Activated T-helper 1 cell treated with anti-CD3 and anti-CD28 coated beads, Interleukin-12 subunit alpha, Interleukin-12 subunit beta, Interleukin-2, Interleukin-4 antibody, amounts not matched to agents 30 ng/mL and 10 ng/mL and 1 ng/mL, durations not matched to agents 14 hours and 24 hours and 36 hours (primary cell): ENCODE measurements at places on chromosomes 5 and 9.

GRCh38 chr9:123508048-123508447, 152.1 kb downstream of the CRB2 start:
- no peaks in the 10 kb centered on the region for H3K36me3 ChIP-seq
- no peaks in the 10 kb centered on the region for H3K27me3 ChIP-seq
- H3K4me3 ChIP-seq = no peak overlapping the region
- no peak overlapping the region for H3K27ac ChIP-seq
- H3K4me1 ChIP-seq = no peaks in the 10 kb centered on the region

GRCh38 chr5:168809218-168809617, 230.1 kb upstream of the PANK3 start:
- peaks cover 11% of the 10 kb centered on the region for H3K27me3 ChIP-seq
- no peak overlapping the region for H3K4me3 ChIP-seq
- H3K27ac ChIP-seq = no peak overlapping the region
- DNase-seq = no peak
- no peaks in the 10 kb centered on the region for H3K36me3 ChIP-seq

DNA sequence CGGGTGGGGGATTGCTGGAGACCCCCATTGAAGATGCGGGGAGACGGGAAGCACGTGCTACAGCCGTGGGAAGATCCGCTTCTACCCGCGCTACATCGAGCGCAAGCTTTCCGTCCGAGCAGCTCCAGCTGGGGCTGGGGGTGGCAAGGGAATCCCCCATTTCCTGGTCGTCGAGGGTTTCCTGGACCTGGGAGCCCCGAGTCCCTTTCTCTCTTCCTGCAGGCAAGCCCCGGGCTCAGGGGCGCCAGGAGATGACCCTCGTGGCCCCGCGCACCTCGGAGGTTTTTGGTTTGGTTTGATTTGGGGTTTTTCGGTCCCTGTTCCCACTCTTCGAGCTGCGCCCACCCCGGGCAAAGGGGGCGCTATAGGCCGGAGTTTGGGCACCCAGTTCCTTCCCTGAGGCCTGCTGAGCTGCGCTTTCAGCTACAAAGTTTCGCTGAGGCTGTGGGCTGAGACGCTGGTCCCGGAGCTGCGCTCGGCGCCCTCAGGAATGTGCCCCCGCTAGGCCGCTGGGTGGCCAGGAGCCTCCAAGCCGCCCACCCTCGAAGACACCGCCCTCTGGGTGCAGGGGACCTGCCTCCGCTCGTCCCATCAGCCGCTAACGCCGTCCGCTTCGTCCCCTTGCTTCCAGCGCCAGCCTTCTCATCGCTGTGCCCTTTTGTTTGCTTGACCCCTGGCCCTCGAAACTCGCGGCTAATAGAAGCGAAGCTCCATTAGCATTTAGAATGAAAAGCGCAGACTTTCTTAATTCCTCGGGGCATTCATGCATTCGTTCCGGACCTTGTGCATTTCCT, 2.9 kb downstream of the NR4A3 start:
- H3K27me3 ChIP-seq = peaks cover 24% of the 10 kb centered on the region
- H3K27ac ChIP-seq = peak overlapping the region; percentile 92
- H3K36me3 ChIP-seq = peaks cover 48% of the 10 kb centered on the region
- peak overlapping the region; percentile 97 for H3K4me3 ChIP-seq

- no peak overlapping the region for H3K27ac ChIP-seq
- H3K36me3 ChIP-seq = no peaks in the 10 kb centered on the region
- H3K27me3 ChIP-seq = no peaks in the 10 kb centered on the region
- no peaks in the 10 kb centered on the region for H3K4me1 ChIP-seq
- no peak overlapping the region for H3K4me3 ChIP-seq
Measured at GRCh38 chr5:19488786-19489185, 499.2 kb downstream of the CDH18 start.

DNA sequence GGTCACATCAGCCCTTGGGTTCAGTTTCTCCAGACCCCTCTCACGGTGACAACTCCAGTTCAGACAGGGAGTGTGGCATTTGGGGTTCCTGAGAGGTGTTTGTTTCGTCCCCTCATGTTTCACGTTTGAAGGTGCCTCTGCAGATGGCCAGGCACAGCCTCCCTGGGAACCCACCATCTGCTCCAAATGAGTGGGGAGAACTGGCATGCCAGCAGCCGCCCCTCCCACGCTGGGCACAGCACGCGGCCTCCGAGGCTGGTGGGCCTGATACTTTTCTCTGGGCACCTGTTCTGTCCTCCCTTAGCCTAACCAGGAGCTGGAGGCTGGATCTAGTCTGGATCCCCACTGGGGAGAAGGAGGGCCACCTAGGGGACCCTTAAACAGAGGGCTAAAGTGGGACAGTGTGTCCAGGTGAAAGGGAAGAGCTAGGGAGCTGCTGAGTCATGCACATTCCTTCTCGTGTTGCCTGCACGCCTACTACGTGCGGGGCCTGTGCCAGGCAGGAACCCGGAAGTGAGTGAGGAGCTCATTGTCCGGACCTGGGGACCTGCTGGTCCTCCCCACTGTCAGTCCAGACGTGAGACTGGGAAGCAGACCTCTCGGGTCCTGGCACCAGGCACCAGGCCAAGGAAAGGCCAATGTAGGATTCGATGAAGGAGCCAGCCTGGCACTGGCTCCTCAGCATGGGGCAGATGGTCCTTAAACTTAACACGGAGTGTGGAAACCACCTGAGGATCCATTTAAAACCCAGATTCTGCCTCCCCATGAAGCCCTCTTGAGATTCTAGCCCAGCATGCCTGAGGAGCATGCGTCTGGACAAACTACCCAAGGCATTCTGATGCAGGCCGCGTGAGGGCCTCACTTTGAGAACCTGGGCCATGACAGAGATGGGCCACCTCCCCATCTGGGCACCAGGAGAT, 11.7 kb downstream of the DNM1 start:
- DNase-seq = no peak
- no peak overlapping the region for H3K4me3 ChIP-seq
- no peaks in the 10 kb centered on the region for H3K36me3 ChIP-seq
- H3K4me1 ChIP-seq = peaks cover 7% of the 10 kb centered on the region
- H3K27ac ChIP-seq = no peak overlapping the region

DNA sequence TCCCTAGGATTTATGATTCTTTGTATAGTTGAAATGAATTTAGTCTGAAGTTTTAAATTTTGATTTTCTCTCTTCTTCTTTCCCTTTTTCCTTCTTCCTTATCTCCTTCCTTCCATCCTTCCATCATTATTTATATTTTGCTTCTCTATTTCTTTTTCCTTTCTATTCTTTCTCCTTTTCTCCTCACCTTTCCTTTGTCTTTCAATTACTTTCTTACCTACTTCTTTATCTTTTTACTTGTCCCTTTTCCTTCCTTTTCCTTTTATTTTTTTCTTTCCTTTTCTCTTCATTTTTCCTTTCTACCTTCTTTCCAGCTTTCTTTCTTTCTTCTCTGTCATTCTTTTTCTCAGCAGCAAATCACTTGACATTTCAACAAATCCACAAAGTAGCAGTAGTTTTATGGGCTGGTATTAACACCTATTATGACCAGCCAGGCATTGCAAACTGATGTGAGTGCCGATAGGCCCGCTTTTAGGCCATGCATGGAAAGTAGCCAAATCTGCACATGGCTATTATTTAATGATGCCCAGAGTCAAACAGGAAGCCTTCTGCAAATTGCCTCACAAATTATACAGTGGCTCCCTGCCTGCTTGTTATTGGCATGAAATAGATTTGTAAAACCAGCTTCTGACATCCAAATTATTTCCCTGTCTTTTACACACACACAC, 37.1 kb upstream of the NR3C1 start:
- peaks cover 16% of the 10 kb centered on the region for H3K4me1 ChIP-seq
- H3K4me3 ChIP-seq = no peak overlapping the region
- peaks cover 12% of the 10 kb centered on the region for H3K27me3 ChIP-seq
- DNase-seq = no peak
- H3K27ac ChIP-seq = no peak overlapping the region

DNA sequence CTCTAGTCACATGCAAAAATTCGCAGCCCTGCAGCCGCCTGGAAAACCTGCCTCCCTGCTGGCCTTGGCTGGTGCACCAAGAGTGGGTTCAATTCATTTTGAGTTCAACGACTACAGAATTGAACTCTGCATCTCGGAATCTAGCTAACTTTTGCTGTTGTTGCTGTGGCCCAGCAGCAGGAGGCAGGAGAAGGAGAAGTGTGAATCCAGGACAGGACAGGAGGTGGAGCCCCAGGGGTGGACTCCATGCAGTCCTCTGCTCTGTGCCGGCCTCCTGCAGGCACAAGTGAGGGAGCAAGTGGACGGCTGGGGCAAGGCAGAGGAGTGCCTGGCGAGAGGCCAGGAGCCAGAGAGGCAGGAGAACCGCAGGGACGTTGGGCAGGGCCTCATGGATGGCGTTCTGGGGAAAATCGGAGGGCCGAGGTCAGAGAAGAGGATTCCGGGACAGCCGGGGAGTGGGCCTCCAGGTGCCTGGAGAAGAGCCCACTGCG, 214.2 kb downstream of the FANCC start:
- no peak overlapping the region for H3K4me3 ChIP-seq
- no peaks in the 10 kb centered on the region for H3K4me1 ChIP-seq
- no peak for DNase-seq
- H3K27ac ChIP-seq = no peak overlapping the region
- no peaks in the 10 kb centered on the region for H3K27me3 ChIP-seq

DNA sequence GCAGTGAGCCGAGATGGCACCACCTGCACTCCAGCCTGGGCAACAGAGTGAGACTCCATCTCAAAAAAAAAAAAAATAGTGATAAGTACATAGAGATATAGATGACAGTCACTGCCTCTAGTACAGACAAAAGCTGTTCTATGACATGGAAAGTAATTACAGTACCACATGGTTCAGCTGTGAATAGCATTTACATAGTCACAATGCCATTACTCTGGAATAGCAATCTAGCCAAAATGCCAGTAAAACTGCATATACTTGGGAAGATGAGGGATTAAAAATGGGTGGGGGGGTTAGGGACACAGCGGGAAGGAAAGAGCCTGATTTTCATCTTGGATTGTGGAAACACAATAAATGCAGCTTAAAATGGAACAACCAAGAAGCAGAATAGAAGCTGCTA, 39.4 kb upstream of the CNOT6 start:
- DNase-seq = no peak
- no peak overlapping the region for H3K27ac ChIP-seq
- peaks cover 5% of the 10 kb centered on the region for H3K4me1 ChIP-seq
- H3K27me3 ChIP-seq = no peaks in the 10 kb centered on the region

GRCh38 chr5:73280821-73281746, 108.1 kb downstream of the TMEM174 start:
- peaks cover 33% of the 10 kb centered on the region for H3K27me3 ChIP-seq
- no peak overlapping the region for H3K27ac ChIP-seq
- no peak for DNase-seq

DNA sequence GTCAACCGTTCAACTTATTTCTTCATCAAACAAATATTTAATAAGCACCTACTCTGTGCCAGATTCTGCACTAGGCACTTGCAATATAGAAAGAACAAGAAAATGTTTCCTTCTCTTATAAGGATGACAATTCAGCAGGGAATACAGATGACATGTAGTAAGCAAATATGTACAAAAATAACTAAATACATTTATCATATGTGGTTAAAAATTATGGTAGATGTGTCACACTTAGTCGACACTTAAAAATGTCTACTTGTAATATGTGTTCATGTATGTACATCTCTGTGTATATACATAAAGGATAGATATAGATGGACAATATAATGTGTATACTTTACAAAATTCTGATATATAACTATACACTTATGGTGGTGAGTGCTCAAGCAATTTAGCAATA, 417.0 kb upstream of the MEF2C start:
- no peak overlapping the region for H3K4me3 ChIP-seq
- H3K27ac ChIP-seq = no peak overlapping the region
- no peaks in the 10 kb centered on the region for H3K36me3 ChIP-seq
- no peaks in the 10 kb centered on the region for H3K27me3 ChIP-seq
- no peaks in the 10 kb centered on the region for H3K4me1 ChIP-seq
- no peak for DNase-seq

DNA sequence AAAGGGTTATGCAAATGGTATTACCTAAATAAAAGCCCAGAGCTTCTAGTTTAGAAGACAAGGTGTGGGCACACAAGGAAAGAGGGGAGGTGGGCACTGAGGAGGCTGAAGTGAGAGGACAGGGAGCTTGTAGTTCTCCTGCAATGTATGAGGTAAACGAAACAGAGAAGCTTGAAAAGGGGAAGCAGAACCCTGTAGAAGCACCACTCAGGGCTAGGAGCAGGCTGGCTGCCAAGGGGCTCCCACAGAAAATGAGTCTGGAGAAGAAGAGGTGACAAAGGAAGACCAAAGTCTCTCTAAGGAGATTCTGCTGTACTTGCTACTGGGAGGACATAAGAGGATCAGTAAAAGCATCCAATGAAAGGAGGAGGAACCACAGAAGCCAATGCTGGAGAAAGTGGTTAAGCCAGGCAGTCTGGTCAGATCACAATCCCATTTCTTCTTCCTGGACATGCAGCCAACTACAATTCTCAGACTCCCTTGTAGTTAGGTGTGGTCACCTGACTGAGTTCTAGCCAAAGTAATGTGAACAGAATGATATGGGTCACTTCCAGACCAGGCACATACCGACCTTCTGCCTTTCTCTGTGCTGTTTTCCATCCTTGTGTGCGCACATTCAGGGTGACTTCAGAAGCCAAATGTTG, 174.5 kb upstream of the MAP3K1 start:
- no peak overlapping the region for H3K27ac ChIP-seq
- H3K4me3 ChIP-seq = no peak overlapping the region
- H3K4me1 ChIP-seq = peaks cover 10% of the 10 kb centered on the region
- H3K36me3 ChIP-seq = peaks cover 6% of the 10 kb centered on the region
- DNase-seq = no peak

DNA sequence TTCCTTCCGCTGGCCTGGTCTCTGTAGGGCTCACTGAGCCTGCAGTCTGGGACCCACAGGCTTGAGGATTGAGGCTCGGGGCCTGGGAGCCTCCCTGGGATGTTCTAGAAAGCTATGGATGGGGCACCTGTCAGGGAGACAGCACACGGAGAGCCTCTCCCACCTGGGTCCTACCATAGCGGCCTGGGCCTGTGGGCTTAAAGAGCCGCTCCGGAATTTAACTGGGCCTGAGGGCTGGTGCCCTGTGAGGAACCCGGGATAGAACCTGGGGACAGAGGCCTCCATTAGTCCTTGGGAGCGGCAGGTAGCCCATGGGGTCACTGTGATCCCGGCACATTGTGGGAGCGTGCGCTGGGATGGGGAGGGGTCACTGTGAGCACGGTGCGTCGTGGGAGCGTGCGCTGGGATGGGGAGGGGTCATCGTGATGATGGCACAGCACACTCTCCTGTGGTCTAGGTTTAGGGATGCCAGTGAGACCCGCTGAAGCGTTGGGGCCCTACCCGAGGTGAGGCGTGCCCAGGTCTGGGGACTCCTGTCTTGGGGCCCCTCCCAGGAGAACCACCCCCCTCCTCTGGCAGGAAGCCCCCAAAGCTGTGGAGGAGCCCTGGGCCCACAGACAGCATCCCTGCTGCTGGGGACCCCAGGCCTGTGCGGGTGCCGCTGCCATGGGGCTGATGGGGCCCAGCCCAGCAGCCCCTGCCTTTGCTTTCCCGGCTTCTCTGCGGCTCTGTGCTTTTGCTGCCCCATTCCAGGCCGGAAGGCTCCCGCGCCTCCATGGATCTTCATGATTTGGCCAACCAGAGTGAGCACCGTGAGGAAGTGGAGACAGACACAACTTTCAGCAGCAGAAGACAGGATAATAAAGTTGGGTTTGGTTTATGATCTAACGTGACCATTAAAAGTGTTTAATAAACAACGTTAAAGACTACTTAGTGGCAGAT, 3.4 kb upstream of the CEP72 start:
- no peak overlapping the region for H3K4me3 ChIP-seq
- peaks cover 29% of the 10 kb centered on the region for H3K4me1 ChIP-seq
- no peak for DNase-seq
- no peaks in the 10 kb centered on the region for H3K36me3 ChIP-seq
- H3K27ac ChIP-seq = no peak overlapping the region

- DNase-seq = no peak
- H3K27ac ChIP-seq = no peak overlapping the region
- H3K4me1 ChIP-seq = peaks cover 21% of the 10 kb centered on the region
- no peak overlapping the region for H3K4me3 ChIP-seq
Measured at GRCh38 chr5:81188962-81189361, 44.2 kb upstream of the CKMT2 start.
